GF-D8 (cell line): ENCODE measurements at places on chromosomes 13 and 19.

DNA sequence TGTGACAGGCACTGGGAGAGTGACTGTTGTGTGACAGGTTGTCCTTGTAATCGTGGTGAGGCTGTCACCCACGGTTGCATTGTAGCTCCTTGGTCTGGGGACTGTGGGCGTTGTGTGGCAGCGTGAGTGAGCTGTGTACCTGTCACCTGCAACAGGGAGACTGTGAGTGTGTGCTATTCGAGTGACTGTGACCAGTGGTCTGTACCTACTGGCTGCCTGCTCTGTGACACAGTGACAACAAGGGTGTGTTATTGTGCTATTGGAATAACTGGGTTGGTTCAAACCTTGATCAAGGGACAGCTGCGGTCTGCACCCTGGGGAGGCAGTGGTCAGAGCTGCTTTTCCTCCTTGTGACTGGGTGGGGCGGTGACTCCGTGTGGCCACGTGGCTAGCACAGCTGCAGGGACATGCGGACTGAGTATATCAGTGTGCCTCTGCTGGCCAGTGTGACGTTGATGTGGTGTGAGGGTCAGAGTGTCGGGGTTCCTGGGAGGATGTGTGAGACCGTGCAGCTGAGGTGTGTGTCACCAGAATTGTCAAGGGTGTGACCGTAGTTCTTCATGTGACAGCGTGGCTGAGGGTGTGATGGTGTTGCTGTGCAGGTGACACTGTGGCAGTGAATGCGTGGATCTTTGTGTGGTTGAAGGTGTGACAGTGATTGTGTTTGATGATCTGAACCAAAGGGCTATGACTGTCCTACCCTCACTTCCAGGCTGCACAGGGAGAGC, 10.1 kb upstream of the NFIX start:
- DNase-seq = peak; percentile 39

DNA sequence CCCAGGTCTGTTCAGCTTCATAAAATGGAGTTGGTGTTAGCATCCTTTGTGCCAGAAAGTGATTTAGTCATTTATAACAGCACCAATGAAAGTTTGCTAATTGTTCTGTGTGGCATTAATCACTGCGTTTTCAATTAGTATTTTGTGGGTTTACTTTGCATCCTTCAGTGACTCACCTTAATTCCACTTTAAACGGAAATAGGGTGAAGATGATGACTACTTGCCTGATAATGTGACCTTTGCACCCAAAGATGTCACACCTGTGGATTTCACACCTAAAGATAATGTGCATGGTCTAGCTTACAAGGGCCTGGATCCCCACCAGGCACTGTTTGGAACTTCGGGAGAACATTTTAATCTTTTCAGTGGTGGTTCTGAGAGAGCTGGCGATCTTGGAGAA, 15.0 kb downstream of the GPATCH1 start:
- no peak for DNase-seq

DNA sequence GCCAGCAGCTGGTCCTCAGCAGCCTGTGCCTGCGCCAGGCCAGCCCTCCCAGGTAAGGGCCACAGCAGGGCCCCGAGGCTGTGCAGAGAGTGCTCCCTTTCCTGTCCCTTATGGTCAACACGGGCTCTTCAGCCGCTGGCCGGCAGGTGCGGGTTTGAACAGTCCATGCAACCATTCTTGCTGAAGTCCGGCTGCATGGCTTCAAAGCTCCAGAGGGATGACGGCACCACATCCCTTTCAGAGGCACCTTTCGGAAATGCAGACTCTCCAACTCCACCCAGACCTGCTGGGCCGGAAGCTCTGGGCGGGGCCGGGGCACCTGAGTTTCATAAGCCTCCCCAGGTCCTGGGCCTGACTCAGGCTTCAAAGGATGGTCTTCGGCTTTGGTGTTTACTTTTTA, 81.3 kb downstream of the SPACA7 start:
- no peak for DNase-seq

GRCh38 chr19:34580055-34580336, 97.0 kb downstream of the SCGB2B2 start:
- DNase-seq = no peak

- no peak for DNase-seq
Observed at GRCh38 chr13:89783221-89783755, 1564.2 kb upstream of the MIR17HG start.

DNA sequence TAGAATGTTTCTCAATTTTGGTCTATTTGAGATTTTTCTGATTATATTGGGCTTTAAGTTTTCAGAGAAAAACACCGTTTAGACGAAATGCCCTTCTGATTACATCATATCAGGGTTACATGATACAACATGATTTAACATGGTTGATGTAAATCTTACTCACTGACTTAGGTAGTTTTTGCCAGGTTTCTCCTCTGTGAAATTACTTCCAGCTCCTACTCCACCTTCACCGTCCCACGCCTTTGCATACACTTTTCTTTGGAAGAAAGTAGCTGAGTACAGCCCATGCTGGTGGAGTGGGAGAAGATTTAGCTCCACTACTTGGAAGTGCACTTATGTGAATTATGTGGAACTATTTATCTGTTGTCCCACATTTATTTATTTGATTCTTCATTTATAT, 433.2 kb upstream of the KLHL1 start:
- no peak for DNase-seq

DNA sequence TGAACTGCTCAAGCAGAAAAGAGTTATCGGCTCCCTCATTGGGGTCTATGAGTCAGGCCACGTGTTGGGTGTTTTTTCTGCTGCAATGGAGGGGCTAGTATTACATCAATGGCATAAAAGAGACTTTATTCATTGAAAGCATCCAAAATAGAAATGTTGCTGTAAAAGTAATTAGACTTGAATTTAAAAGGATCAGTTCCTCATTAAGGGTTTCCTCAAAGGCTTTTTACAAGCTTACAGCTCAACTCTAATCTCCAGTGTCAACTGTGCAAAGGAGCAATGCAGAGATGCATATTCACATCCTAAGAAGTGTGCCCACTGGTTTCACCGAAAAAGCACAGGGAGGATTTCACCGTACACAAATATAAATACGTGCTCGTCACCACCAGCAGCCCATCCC, 300.3 kb downstream of the FOXO1 start:
- DNase-seq = no peak

- DNase-seq = no peak
Observed at GRCh38 chr13:100827489-100828176, 153.0 kb upstream of the TMTC4 start.

GRCh38 chr13:113657851-113658741, at the start of gene ATP4B:
Gene ATP4B (minus strand): TSS chr13:113658198. CDS start chr13:113658144, 54 bp downstream.
- no peak for DNase-seq

GRCh38 chr19:34260771-34261173, 6.4 kb downstream of the GARRE1 start:
- DNase-seq = no peak

GRCh38 chr13:32179708-32180107, 135.5 kb downstream of the ZAR1L start:
- DNase-seq = no peak

- DNase-seq = no peak
Observed at GRCh38 chr13:112714376-112715174, 24.7 kb downstream of the ATP11A start.

- no peak for DNase-seq
Observed at GRCh38 chr13:113534236-113534860, 43.8 kb upstream of the DCUN1D2 start.

- DNase-seq = no peak
Observed at GRCh38 chr19:9967326-9967725, 31.0 kb upstream of the OLFM2 start.

- DNase-seq = no peak
Observed at GRCh38 chr19:3203805-3204645, 18.3 kb downstream of the NCLN start.

- peak; percentile 81 for DNase-seq
Observed at GRCh38 chr19:18417250-18418028, 1.8 kb upstream of the SSBP4 start.

GRCh38 chr13:95643571-95643935, 953 bp downstream of the DZIP1 start:
- DNase-seq = no peak

DNA sequence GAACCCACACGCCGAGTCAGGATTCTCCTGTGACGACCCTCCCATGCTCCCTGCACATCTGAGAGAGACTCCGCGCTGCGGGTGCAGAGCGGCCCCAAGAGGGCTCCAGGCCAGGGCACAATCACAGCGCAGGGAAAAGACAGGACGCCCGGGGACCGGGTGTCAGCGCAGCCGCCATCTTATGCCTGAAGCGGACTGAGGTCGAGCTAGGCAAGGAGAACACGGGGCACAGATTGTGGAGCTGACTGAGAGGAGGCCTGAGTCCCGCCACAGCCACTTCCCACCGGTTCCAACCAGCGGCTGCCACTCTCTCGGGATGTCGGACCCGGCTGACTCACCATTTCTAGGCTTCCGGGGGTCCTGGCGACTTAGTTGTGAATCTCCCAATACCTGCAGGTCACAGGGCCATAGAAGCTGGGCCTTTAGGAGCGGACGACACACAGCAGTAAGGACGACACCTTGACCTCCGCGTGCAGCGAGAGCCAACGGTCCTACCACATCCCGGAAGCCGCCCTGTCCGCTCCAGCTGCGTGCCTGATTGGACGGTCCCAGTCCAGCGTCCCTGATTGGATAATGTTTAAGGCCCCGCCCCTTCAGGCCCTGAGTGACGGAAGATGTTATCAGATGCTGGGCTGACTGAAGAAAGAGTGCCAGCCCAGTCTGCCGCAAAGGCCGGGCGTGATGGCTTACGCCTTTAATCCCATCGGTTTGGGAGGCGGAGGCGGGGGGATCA, at the start of gene ZNF728:
Gene ZNF728 (minus strand): TSS at position 487 of the 733 bp plus-strand sequence. CDS start 146 bp downstream, at position 341.
- DNase-seq = no peak

- peak; percentile 26 for DNase-seq
Observed at GRCh38 chr19:1360818-1361461, 22.8 kb upstream of the NDUFS7 start.

DNA sequence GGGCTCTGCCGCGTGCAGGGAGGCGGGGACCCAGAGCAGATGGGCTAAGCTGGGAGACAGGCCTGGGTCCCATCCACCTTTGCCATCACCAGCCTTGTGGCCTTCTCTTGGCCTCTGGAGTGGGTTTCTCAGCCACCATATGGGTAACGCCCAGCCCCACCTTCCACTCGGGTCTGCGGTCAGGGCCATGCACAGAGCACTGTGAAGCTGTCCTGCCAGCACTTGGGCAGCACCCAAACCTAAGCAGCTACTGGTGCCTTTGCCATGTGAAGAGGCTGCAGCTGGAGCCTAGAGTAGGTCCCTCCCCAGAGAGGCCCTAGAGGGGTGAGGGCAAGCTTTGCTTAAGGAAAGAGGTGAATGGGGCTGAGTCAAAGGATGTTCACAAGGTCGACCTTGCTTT, 24.1 kb upstream of the NPAS1 start:
- no peak for DNase-seq

- DNase-seq = no peak
Observed at GRCh38 chr19:49422407-49423070, 702 bp downstream of the PTH2 start.

DNA sequence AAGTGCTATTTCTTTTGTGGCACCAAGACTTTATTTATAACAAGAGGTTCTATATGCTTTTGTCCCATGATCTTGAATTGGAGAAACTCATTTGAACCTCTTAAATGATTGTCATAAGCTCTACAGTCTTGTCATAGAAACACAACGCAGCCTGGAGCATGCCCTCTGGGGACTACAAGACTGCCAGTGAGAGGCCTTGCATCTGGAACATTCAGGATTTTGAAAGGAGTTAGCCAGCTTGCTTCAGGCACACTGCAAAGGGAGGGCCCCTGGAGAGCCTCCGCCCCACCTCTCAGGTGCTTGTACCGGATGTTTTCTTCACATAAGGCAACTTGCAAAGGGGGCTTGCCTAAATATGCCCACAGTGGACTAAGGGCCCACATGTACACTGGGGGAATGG, 130.5 kb downstream of the LIG4 start:
- no peak for DNase-seq

- no peak for DNase-seq
Observed at GRCh38 chr13:25869941-25870340, 181.9 kb downstream of the SHISA2 start.

- no peak for DNase-seq
Observed at GRCh38 chr13:69194130-69194529, 913.5 kb upstream of the ATXN8OS start.

GRCh38 chr19:788983-789700, 8.1 kb upstream of the PTBP1 start:
- peak; percentile 55 for DNase-seq

DNA sequence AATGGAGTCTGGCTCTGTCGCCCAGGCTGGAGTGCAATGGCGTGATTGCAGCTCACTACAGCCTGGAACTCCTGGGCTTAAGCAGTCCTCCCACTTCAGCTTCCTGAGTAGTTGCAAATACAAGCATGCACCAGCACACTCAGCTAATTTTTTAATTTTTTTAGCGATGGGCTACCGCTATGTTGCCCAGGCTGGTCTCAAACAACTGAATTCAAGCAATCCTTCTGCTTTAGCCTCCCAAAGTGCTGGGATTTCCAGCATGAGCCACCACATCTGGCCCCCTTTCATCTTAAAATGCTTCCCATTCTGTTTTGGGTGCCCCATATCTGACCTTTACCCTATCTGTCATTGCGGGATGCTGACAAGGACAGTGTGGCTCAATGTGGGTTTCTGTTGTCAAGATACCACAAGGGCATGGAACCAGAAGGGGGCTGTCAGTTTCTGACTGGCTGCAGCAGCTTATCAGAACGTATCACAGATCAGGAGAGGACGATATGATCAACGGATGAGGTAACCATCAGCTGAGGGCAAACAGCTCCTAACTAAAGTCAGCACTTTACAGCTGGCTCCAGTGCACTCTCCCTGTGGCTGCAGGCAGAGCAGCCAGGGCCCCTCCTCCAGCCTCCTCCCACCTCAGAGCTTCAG, 32.4 kb downstream of the GPR42 start:
- DNase-seq = peak; percentile 55

DNA sequence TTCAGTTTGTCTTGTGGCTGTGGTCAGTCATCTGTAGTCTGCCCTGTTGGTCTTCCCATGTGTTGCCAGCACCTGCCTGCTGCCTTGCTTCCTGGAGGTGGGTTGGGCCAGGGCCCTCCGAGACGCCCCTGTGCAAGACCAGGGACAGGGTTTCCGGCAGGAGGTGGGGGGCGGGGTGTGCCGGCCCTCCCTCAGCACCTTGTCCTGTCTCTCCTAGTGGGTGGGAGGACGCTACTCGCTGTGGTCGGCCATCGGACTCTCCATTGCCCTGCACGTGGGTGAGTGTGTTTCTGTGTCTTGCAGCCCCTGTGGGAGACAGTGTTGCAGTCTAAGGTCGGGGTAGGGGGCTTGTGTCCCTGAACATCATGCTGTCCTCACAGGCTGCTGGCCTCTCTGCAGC, 11.2 kb upstream of the PDCD2L start:
- no peak for DNase-seq

- no peak for DNase-seq
Observed at GRCh38 chr19:55076321-55076720, 652 bp downstream of the EPS8L1 start.

- no peak for DNase-seq
Observed at GRCh38 chr19:45352914-45353796, 12.6 kb downstream of the KLC3 start.

DNA sequence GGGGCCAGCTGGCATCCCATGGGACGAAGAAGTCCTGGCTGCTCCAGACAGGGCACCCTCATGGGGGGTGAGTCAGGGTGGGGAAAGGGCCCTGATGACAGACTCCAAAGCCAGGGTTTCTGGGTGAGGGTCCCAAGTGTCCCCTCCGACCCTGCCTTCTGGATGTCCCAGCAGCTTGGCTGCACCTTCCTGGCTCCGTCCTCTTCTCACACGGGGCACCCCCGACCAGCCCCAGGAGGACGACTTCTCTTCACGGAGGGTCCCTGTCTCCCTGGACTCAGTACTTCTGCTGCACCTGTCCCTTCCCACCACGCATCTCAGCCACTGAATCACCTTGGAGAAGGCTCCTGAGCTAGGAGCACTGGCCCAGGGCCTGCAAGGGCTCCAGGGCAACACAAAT, 19.9 kb downstream of the MIER2 start:
- no peak for DNase-seq

GRCh38 chr19:16328824-16329482, 4.3 kb downstream of the KLF2 start:
- no peak for DNase-seq
